ENCODE measurements at places on chromosomes 12 and 14.

GRCh38 chr12:22624548-22624869 is 462 bp upstream of the ETNK1 start:
- DNase-seq = no peak

- DNase-seq = no peak
Observed at GRCh38 chr12:84624601-84625000, 288.0 kb downstream of the SLC6A15 start.

DNA sequence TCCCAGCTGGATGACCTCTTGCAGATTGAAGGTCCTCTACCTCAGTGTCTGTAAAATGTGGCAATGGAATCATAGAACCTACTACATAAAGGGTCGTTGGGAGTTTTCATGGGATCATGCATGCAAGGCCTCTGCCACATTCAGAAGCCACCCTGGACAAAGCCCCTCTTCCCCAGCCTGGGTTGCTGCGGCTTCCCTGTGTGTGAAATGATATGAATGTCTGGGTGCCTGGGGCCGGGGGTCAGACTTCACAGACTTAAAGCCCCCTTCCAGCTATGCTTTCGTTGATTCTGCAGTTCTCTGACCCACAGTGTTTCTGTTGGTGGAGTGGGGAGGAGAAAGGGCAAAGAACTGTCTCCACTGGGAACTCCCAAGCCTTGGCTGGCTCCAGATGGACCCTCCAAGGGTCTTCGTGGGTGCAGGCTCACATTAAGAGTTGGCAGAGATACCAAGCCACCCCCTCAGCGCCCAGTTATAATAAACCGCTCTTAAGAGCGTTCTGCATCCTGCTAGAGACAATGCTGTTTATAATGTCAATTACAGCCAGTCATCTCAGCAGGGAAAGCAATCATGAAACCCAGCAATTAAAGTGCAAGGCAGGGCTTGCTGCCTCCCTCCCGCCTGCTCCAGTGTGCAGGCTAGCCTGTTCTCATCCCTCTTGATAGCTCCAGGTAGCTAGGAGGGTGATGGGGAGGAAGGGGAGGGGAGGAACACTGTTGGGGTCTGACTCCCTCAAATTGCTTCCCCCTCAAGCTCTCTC is 210.9 kb upstream of the FKBP4 start:
- no peak for DNase-seq

DNA sequence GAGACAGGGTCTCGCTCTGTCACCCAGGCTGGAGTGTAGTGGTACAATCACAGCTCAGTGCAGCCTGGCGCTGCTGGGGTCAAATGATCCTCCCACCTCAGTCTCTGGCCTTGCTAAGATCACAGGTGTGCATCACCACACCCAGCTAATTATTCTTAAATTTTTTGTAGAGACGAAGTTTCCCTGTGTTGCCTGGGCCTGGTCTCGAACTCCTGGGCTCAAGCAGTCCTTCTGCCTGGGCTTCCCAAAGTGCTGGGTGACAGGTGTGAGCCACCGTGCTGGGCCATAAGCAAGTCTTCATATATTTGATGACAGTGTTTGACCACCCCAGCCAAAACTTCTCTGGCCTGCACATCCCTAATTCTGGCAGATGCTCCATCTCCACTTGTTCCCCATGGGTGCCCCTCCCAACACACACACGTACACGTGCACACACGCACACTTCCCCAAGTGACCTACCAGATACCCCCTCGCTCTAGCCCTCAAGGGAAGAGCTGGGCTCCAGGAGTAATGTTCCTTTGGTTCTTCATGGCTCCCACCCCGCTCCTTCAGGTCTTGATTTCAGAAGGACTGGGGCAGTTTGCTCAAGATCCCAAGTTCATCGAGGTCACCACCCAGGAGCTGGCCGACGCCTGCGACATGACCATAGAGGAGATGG is 104.3 kb upstream of the FKBP4 start:
- DNase-seq = no peak

GRCh38 chr12:42442888-42443287 is 116.9 kb downstream of the PPHLN1 start:
- no peak for DNase-seq

DNA sequence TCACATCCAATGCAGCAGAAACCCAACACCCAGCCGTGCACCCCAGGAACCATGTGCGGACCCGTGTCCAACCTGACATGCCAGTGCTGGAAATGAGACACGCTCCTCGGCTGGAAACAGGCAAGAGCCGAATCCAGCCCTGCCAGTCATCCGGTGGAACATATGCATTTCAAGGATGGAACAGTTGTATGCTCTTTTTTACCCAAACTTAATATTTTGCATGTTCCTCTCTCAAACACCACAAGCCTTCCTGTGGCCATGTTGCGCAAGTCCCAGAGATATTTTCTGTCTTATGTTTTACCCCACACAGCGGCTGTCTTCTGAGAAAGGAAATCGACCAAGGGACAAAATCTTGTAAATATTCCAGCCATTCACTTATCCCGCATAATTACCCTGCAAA is 196.9 kb downstream of the BCL11B start:
- DNase-seq = no peak

DNA sequence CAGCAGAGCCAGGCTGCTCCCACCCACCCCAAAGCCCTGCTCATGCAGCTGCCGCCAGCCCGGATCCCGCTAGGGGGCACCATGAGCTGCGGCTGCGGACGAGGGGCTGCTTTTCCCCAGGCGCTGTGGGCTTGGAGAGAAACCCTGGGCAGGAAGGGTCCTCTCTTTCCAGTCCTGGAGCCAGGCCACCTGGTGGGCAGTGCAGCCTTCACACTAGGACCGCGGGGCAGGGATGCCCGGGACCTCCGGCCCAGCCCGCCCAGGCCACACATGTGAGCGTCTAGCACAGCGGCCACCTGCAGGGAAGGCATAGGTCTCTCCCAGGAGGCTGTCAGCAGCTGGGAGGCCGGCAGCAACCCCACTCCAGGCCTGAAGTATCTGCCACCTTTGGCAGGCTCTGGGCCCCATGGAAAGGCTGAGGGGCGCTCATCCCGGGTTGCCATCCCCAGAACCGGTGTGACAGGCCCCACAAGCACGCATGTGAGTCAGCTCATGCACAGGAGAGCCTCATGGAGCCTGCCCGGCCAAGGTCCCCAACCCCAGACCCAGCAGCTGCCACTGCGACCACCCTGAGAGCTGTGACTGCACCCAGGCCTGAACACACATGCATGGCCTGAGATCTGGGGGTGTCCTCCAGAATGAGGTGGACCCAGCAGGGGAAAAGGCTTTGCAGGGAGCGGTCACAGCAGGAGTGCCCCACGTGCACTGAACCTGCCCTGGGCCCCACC is 280.0 kb upstream of the RTL1 start:
- no peak for DNase-seq
